ENCODE measurements at places on chromosomes 11 and 22.

- no peak for DNase-seq
Measured at GRCh38 chr11:65789230-65790103, 2.6 kb downstream of the OVOL1 start.

GRCh38 chr11:64553554-64554201 lies 37.3 kb upstream of the SLC22A12 start:
- DNase-seq, result peak; percentile 14

DNA sequence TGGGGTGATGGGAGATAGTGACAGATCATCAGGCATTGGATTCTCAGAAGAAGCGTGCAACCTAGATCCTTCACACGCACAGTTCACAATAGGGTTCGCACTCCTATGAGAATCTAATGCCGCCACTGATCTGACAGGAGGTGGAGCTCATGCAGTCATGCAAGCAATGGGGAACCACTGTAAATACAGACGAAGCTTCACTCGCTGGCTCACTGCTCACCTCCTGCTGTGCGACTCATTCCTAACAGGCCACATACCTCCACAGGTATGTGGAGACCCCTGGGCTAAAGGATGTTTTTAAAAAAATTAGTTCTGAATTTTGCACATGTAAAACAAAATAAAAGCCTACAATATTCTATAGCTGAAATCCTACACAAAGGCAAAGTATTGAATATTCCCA lies 20.5 kb upstream of the TEAD1 start:
- DNase-seq, result no peak

DNA sequence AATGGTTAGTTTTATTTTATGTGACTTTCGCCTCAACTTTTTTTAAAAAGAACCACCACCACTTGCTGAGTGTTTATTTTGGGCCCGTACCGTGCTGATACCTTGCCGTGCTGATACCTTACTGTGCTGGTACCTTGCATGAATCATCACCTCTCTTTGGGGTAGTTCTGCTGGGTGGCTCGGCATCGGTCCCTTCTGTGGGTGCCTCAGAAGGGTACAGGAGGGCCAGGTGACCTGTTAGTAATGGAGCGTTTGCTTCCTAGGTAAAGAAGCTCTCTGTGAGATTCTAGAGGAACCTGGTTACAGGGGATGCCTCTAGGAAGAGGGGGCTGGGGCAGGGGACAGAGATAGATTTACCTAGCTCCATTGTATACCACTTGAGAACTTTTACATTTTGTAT lies 17.1 kb downstream of the TOM1 start:
- no peak for DNase-seq

- DNase-seq, result no peak
Measured at GRCh38 chr11:69508974-69509373, 27.5 kb downstream of the LINC01488 start.

- DNase-seq, result no peak
Measured at GRCh38 chr11:1057806-1058205, 16.9 kb upstream of the MUC2 start.

- DNase-seq, result no peak
Measured at GRCh38 chr22:24099071-24099470, 82.2 kb upstream of the SUSD2 start.

DNA sequence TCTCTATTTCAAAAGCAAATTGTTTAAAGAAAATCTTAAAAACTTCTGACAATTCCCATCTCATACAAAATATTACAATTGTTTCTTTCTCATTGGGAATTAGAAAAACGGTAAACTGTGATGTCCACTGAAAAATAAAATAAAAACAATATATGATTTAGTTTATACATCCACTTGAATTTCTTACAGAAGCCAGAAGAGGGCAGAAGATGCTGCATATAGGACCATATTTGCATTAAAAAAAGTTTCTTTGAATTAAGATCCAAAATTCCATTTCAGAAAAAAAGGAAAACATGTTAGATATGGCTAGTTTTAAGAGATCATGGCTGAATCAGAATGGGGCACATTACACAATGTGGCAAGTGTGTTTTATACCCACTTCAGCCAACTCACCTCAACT lies 39.3 kb upstream of the LRRC4C start:
- no peak for DNase-seq

DNA sequence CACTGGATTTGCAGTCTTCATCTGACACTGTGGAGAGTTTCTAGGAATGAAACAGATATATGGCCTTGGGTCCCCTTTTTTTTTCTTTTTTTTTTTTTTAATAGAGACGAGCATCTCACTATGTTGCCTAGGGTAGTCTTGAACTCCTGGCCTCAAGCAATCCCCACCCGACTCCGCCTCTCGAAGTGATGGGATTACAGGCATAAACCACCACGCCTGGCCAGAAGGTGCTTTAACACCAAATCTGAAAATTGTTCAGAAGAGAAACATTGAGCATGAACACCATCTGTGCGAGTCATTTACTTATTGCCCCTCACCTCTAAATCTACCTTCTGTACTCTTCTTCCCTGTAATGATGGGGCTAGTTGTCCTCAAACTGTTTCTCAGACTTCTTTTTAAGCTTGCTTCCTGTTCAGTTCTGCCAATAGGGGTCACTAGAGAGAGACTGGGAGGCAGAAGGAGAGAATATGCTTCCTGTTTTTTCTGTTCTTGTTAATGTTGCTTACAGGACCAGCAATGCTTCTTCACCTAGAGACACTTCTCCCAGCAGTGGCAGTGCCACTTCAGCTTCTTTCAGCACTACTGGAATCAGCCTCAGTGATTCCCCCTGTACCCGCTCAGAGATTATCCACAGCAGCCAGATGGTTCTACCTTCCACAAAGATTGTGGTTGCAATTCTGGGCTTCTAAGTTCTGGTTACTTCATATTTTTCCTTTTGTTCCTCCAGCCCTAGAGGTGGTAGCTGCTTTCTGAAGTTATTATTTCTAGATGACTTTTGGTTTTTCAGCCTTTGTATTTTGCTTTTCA lies 20.8 kb upstream of the ZBED5 start:
- no peak for DNase-seq

DNA sequence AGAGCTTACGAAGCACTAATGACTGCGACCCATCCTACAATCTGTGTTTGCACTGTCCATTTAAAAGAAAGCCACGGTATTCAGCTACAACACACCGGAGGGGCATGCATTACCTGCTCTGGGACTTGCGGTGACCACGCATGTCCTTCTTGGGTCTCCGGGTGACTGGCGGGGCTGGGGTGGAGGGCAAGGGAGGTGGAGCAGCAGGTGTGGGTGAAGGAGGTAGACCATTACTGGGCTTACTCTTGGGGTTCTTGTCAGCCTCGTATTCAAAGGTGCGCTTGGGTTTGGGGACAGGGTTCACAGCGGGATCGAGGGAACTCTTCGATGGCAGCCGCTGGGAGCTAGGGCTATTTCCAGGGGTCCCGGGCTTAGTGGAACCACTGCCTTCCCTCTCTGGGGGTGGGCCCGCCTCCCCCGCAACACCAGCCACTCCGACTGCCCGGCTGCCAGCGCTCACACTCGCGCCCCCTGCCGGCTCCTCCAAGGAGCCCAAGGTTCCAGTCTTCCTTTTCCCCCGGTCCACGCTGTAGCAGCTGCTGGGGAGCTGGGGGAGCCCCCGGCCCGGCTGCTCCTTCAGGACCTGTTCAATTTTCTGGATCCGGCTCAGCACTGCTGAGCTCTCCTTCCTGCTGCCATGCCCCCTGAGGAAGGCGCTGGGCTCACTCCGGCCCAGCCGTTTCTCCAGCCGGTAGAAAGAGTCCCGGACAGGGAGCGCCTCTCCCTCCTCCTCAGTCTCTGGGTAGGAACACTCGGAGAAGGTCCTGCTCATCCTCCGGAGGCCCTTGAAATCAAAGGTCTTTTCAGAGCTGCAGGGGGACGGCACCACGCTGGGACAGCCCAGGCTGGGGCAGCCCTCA lies 47.5 kb downstream of the RPL27A start:
- no peak for DNase-seq

DNA sequence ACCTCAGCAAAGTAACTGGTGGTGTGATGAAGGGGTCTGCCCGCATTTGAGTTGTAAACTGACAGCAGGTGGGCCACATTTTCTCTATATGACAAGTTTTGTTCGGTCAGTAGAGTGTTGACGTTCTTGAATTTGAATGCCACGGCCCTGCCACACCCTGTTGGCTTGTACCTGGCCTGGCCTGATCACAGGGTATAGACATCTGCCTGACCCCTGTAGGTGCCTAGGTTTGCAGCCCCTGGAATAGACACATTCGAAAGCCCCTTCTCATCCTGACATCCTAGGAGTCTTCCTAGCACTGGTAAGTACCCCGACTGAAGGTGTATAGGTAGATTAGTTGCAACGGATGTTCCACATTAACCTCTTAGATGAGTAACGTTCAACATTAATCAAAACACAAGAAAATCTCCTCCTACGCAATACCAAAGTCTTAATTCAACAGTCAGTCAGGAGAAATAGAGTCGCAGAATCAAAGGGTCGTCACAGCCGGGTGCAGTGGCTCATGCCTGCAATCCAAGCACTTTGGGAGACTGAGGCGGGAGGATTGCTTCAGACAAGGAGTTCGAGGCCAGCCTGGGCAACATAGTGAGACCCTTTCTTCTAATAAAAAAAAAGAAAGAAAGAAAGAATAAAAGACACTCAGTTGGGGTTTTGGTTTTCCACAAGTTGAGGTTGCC lies 43.6 kb upstream of the CD5 start:
- DNase-seq, result no peak

DNA sequence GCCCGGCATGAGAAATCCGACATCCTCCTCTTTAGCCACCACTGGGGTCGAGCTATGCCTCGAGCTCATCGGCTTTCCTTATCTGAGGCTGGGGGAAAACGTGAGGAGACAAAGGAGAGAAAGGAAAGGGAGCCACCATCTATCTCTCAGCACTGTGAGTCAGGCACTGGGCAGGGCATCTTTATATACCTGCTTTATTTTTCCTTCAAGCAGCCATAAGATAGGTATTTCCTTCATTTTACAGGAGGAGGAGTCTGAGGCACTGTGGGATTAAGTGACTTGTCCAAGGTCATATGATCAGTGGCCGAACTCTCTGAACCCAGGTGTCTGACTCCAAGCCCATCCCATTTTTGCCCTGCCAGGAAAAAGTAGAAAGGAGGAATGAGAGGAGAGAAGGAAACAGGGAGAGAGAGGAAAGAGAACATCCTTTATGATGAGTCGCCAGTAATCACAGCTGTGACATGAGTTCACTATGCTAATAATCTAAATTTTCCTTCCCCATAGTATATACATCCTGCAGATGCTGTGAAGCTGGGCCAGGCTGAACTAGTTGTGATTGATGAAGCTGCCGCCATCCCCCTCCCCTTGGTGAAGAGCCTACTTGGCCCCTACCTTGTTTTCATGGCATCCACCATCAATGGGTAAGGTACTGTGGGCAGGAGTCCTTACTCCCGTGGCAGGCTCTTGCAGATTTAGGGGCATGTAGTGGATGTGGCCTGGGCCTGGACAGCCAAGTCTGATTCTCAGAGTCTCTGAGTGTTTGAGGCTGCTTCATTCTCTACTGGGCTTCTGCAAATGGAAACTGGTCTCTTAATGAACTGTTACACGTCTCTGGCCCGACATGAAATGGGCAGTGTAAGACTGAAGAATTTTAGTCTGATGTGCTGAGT lies 21.8 kb downstream of the NAT10 start:
- no peak for DNase-seq

- DNase-seq, result no peak
Measured at GRCh38 chr11:63979426-63979825, 5.0 kb downstream of the COX8A start.

GRCh38 chr22:24514241-24515026 lies 19.3 kb downstream of the UPB1 start:
- DNase-seq, result no peak

GRCh38 chr11:64006398-64006797 lies 20.2 kb downstream of the OTUB1 start:
- no peak for DNase-seq

DNA sequence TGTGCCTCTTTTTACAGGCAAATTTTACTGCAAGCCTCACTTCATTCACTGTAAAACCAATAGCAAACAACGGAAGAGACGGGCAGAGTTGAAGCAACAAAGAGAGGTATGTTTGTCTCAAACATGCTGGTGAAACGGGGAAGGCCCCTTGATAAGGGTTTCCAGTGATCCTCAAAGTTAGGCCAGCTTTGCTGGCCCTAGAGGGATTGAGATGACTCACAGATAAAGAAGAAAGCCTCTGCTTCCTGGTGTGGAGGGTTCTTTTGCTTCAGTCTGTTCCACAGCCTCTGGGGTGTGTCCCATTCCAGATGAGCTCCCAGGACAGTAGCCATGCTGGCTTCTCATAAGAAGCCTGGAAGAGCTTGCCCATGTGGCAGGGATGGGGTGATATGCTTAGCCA lies 118.9 kb upstream of the PARVA start:
- no peak for DNase-seq

- no peak for DNase-seq
Measured at GRCh38 chr22:23835484-23836144, 3.2 kb downstream of the DERL3 start.

GRCh38 chr22:49781289-49781782 lies 46.3 kb downstream of the BRD1 start:
- no peak for DNase-seq

GRCh38 chr11:83871054-83871453 lies 584.9 kb upstream of the CCDC90B start:
- no peak for DNase-seq

DNA sequence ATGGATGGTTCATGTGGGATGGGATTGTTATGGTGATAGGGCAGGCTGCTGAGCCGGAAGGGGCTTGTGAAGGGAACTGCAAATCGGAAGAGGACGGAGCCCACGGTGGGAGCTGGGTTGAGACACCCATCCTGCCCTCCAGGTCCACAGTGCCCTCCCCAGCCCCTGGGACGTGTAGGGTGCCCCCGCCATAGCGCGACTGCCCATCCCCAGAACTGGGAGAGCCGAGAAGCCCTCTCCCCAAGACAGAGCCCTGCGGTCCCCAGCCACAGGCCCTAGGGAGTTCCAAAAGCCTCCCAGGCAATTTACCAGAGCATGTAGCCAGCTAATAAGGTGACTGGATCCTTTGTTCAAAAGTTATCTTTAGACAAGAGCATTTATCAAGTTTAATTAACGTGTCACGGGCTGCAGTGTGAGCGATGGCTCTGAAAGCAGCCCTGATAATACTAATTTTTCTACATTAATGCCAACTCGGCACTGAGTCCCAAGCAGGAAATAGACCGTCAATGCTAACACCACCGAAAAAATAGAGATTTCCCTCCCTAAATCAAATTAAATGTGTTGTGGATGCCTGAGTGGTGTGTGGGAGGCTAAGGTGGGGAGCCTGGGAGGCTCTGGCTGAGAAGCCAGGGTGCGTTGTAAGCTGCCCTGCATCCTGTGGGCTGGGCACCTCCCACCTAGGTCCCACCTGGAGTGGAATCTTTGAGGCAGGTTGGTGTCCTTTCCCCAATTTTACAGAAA lies 76.8 kb upstream of the RTL6 start:
- DNase-seq, result no peak

DNA sequence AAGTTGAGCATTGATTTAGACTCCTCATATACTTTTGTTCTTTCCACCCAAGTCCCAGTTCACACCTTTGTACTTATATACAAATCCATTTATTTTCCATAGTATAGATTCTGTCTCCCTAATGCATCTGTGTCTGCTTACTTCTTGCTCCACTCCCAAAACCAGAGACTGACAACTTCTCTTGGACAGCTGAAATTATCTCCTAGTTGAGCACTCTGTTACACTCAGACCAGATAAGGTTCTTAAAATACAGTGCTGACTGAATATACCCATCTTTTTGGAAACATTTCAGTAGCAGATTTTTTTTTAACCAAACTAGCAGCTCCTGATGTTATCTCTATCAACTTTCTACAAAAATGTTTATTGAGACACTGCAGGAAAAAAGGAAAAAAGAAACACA lies 106.3 kb downstream of the OPCML start:
- no peak for DNase-seq

- peak; percentile 49 for DNase-seq
Measured at GRCh38 chr11:124762105-124762623, at the start of gene ESAM. Gene ESAM (minus strand): TSS chr11:124762290. CDS start chr11:124762154, 136 bp downstream.

- no peak for DNase-seq
Measured at GRCh38 chr11:289398-289711, 429 bp downstream of the PGGHG start.

- DNase-seq, result no peak
Measured at GRCh38 chr11:92796744-92797143, 172.7 kb upstream of the MTNR1B start.
